NCI-H1092 (cell line): ENCODE measurements at places on chromosomes 7 and 10.

DNA sequence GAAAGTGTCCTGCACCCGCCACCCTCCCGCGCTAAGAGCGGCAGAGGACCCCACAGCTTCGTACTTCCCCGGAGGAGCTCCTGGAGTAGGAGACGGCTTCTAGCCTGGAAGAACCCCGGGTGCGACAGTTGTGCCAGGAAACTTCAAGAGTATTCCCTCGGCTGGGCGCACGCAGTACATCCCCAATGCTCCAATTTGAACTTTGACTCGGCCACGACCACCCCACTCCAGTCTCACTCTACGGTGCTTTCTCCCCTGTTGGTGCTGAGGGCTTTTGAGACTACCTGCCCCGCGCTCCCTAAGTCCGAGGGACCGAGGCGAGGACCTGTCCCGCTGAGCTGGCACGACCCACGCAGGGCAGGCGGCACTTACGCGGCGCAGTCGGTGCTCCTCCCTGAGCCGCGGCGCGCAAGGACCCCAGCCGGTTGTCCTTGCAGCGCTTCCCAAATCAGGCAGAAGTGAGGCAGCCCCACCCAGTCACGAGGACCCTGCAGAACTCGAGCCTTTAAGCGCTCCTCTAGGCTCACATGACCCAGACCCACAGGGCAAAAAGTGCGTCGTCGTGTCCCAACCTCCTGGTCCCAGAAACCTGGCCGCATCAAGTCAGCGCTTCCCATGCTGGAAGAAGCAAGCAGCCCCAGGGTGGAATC is at the start of gene CPVL:
CPVL (minus strand) TSS at position 481 of the 650 bp plus-strand sequence. CDS start 25,476 bp downstream, outside the sequence.
- DNase-seq = peak; percentile 31

- no peak for DNase-seq
Measured at GRCh38 chr7:30796105-30796869, 25.1 kb downstream of the MINDY4 start.

DNA sequence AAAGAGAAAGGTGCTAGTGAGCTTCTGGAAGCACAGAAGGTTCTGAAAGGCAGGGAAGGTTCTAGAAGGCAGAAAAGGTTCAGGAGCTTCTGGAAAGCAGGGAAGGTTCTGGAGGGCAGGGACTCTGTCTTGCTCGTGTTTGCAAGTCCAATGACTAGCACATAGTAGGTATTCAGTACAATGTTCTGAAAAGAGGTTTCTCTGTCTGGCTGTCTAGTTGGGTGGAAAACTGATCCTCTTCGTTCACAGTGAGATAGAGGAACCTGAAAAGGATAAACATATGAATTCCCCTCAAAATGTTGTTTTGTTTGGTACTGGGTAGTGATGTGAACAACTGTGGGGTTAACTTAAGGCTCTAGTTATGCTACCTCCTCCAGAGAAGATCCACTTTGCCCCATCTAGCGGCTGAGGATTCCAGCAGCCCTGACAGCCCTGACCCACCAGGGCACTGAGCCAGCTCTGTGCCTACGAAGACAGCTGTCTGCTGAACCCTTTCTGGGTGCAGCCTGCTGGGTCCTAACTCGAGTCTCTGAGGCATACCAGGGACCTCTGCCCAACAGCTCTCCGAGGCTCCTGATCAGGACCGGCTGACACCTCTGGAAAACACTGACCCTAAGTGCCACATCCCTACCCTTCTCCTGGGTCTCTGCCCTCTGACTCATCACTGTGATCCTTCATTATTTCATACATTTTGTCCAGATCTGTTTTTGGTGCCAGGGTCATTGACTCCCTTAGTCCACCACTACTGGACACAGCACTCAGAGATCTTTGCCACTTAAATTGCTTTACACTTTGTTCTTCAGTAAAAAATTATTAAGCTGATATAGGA is 15.4 kb downstream of the PTPRN2 start:
- peak; percentile 81 for DNase-seq

DNA sequence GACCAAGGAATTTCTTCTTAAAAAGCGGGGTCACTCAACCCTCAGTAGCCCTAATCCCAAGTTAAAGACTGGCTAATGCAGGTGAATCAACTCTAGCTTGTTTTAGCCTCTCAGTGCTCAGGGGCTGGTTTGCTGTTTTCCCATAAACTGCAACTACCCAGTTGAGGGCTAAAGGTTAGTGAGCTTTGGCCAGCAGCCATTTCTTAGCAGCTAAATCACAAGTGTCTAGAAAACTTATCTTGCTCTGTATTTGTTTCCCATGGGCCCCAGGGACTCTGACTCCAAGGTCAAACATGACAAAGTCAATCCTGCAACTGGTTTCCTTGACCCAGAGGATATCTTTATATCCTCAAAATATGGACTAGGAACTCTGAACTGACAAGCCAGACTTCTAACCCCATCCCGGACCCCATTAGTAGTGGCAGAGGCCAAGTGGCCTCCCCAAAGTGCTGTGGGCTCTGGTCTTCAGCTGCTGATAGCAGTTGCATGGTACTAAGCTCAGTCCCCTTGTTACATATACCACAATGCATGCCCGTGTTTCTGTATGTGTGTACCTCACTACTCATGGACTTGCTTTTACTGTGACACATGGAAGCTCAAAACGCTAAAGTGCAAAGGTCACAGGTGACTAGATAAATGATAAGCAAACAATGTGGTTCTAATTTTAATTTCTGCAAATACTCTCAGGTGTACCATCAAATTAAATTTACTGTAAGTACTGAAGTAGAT is 793.0 kb upstream of the IGFBP3 start:
- no peak for DNase-seq

- no peak for DNase-seq
Measured at GRCh38 chr7:79691074-79691473, 237.6 kb upstream of the MAGI2 start.

- no peak for DNase-seq
Measured at GRCh38 chr10:66799474-66799873, 126.4 kb upstream of the LRRTM3 start.
